ENCODE measurements at places on chromosomes 3 and 15. TPM values are rescaled to one million over a fixed set of nuclear protein-coding genes. Genes with fewer than 3 reads are reported as not detected.

DNA sequence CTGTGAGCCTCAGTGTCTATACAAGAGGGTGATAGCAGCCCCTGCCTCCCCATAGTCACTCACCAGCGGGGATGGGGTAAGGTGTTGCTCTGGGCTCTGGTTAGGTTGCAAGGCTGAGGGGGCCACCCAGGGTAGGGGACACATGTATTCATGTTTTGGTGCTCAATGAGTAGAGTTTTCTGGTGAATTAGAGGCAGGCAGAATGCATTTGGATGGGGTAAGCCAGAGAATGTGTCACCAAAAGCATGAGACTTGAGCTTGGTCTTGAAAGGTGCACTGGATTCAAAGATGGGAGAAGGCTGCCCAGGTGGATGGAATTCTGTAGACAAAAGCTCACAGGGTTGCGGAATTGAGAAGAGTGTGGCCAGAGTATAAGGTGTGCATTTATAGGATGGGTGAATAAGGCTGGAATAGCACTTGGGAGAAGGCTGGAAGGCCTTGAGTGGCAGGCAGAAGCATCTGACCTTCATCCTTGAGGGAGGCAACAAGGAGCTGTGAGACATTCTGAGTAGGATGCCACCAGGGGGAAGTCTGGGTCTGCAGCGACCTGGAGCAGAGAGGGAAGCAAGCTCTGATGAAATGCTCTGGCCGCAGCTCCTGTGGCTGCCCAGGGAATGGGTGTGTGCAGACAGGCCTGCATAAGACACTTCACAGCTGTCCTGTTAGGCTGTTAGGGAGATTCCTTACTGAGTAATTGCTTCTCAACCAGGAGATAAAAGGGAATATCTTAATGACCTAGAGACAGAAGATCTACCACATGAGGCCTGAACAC lies 149.6 kb downstream of the CHDH start:
- peaks cover 5% of the 10 kb centered on the region for H3K4me1 ChIP-seq
- peak; percentile 55 for DNase-seq
- H3K4me3 ChIP-seq, result no peak overlapping the region
- H3K36me3 ChIP-seq, result no peaks in the 10 kb centered on the region
- H3K27me3 ChIP-seq, result no peaks in the 10 kb centered on the region
- no peak overlapping the region for H3K27ac ChIP-seq

- no peak for DNase-seq
- H3K4me1 ChIP-seq, result no peaks in the 10 kb centered on the region
Observed at GRCh38 chr3:151285940-151286339, 7.6 kb upstream of the P2RY14 start.

GRCh38 chr3:36904641-36905040 lies 40.2 kb downstream of the TRANK1 start:
- H3K27me3 ChIP-seq, result no peaks in the 10 kb centered on the region
- H3K4me1 ChIP-seq, result no peaks in the 10 kb centered on the region
- no peak overlapping the region for H3K27ac ChIP-seq
- no peak overlapping the region for H3K4me3 ChIP-seq

Gene CPN2
- total RNA-seq, result not detected

DNA sequence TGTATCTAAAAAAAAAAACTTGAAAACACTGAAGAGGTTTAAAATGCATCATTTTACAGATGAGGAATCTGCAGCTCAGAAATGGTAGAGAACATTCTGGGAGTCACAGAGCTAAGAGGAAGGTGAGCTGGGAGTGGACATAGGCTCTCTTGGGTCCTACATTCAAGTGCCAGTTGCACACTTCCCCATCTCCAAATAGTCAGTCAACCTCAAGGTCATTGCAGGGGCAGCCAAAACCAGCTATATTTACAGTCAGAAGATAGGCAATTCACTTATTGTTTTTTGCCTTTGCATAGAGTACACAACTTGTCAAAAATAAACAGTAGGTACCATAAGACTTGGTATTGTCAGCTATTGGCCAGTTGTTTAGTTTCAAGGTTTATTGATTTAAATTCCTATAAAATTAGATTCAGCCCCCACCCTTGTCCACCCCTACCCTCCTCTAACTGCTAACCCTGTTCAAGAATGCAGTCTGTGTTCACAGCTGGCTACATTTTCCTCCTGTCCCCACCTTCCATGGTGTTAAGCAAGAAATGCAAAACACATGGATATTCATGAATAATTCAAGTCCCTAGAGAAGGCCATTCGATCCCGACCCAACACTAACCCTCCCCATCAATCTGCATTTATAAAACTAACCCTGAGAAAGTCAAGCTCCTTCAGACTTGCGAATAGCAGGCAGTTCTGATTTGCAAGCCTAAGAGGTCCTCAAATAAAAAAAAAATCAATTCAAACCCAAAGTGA lies 567.0 kb upstream of the MCTP2 start:
- H3K36me3 ChIP-seq, result no peaks in the 10 kb centered on the region
- no peak overlapping the region for H3K27ac ChIP-seq
- DNase-seq, result no peak

Gene GUCA1C
- not detected for total RNA-seq

- no peaks in the 10 kb centered on the region for H3K4me1 ChIP-seq
- no peaks in the 10 kb centered on the region for H3K36me3 ChIP-seq
- H3K27ac ChIP-seq, result no peak overlapping the region
- H3K27me3 ChIP-seq, result no peaks in the 10 kb centered on the region
- no peak for DNase-seq
- no peak overlapping the region for H3K4me3 ChIP-seq
Observed at GRCh38 chr3:147960786-147961185, 551.6 kb downstream of the ZIC1 start.

- no peaks in the 10 kb centered on the region for H3K4me1 ChIP-seq
- no peak overlapping the region for H3K27ac ChIP-seq
- no peak overlapping the region for H3K4me3 ChIP-seq
Observed at GRCh38 chr3:157633241-157633640, 130.0 kb upstream of the VEPH1 start.

DNA sequence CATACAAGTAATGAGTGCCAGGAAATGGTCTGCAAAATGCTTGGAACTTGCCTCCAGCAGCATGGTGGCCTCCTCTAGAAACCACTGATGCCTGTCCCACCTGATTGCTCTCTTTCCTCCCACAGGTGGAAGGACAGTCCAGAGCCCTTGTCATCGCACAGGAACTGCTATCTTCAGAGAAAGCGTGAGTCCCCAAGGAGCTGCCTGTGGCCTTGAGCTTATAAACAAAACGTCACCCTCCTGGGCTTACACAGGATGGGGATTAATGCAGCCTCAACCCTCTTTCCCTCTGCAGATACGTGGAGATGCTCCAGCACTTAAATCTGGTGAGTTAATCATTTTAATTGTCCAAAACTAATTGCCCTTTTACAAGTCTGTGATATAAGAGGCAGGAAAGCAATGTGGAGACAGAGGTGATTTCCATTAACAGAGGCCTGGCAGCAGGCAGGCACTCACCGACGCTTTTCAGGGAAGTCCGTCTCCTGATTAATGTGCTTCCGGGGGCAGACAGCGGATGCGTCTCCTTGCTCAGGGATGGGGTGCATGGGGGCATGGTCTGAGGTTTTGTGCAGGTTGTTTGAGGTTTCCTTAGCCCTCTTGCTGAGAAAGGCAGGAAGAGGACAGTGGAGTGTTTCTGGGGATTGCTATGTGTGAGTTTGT lies 61.8 kb downstream of the FGD5 start:
- H3K27me3 ChIP-seq, result no peaks in the 10 kb centered on the region
- H3K4me1 ChIP-seq, result no peaks in the 10 kb centered on the region
- DNase-seq, result no peak
- no peak overlapping the region for H3K27ac ChIP-seq
- no peak overlapping the region for H3K4me3 ChIP-seq

Gene ATP13A5
- total RNA-seq, result not detected

DNA sequence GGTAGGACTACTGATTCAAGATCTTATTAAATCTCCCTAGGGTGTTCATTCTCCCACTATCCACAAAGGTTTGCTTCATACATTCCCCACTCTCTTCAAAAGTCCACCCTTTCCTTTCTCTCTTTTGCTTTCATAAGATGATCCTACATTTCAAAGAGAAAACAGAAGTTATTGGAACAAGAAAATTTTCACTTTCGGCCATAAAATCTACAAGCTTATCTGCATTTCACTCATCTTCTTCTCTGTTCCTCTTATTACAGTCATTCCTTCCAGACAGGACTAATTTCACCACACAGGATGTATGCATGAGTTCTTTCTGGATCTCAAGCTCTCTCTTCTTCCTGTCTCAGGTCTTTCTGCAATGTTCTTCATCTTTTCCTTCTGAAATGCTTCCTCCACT lies 238.7 kb downstream of the ISL2 start:
- DNase-seq, result no peak
- no peaks in the 10 kb centered on the region for H3K27me3 ChIP-seq
- no peaks in the 10 kb centered on the region for H3K4me1 ChIP-seq
- no peak overlapping the region for H3K4me3 ChIP-seq

DNA sequence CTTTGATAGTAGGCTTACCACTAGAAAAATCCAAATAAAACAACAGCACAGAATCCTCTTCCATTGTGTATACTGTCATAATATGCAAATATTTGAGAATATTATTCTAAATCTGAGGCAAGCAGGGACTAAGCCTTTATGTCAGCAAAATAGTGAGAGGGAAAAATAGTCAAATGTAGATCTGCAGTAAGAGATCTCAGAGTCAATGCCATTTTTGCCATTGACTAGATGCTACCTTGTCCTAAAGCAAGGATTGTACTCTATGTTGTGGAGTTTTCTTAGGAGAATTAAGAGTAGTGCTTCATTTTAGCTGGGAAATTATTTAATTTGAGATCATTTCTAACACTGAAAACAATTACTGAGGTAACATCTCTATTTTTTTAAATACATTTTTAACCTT lies 50.2 kb downstream of the IQCH start:
- no peaks in the 10 kb centered on the region for H3K27me3 ChIP-seq
- no peak for DNase-seq
- no peaks in the 10 kb centered on the region for H3K36me3 ChIP-seq
- no peak overlapping the region for H3K27ac ChIP-seq
- no peak overlapping the region for H3K4me3 ChIP-seq

DNA sequence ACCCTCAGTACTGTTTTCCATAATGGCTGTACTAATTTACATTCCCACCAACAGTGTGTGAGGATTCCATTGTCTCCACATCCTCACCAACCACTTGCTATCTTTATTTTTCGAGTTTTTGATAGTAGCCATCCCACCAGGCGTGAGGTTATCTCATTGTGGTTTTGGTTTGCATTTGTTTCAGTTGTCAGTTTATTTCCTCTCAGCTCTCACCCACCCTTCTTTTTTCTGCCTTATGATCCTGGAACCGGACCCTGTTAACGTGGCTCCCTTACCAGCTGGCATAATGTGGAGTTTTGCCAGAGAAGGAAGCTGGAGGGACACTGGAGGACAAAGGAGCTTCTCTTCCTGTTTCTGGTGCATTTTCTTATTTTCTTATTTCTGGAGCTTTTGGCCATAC lies 25.1 kb upstream of the SH3GL3 start:
- H3K36me3 ChIP-seq, result no peaks in the 10 kb centered on the region
- H3K27me3 ChIP-seq, result no peaks in the 10 kb centered on the region
- no peaks in the 10 kb centered on the region for H3K4me1 ChIP-seq
- DNase-seq, result no peak
- no peak overlapping the region for H3K27ac ChIP-seq

Gene CYP8B1
- total RNA-seq, result not detected

Gene CTXN2
- not detected for total RNA-seq

DNA sequence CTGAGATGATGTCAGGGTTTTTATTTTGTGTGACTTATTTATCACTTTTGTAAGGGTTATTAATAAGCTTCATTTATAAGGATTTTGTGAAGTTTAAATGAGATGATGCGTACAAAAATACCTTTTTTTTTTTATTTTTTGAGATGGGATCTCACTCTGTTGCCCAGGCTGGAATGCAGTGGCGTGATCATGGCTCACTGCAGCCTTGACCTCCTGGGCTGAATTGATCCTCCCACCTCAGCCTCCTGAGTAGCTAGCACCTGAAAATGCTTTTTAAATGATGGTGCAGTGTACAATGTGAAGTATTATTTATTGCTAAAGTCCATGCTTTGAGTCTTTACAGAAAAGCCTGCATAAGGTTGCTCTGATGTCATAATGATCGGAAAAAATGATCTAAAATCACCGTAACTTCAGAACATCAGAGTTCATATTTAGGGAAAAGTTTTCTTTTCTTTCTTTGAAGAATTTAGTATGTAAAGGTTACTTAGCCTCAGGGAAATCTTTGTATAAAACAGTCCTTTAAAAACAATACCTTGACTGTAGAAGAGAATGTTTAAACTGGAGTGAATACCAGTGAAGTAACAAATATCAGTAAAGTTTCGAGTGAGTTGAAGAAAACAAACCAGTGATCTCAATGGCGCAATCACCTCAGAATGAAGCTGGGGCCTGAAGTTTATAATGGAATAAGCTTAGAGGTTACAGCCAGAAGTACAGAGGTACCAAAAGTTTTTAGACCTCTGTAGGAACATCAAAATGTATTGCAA lies 29.7 kb downstream of the TCF12 start:
- no peak for DNase-seq
- H3K27me3 ChIP-seq, result no peaks in the 10 kb centered on the region
- H3K27ac ChIP-seq, result no peak overlapping the region
- no peaks in the 10 kb centered on the region for H3K4me1 ChIP-seq
- H3K36me3 ChIP-seq, result no peaks in the 10 kb centered on the region
- H3K4me3 ChIP-seq, result no peak overlapping the region

GRCh38 chr3:40680685-40681657 lies 156.2 kb downstream of the ZNF621 start:
- no peaks in the 10 kb centered on the region for H3K27me3 ChIP-seq
- DNase-seq, result no peak
- peaks cover 9% of the 10 kb centered on the region for H3K4me1 ChIP-seq
- no peak overlapping the region for H3K4me3 ChIP-seq
- H3K27ac ChIP-seq, result no peak overlapping the region

Gene PEX5L
- 0.07 TPM for total RNA-seq

GRCh38 chr3:56303487-56303886 lies 164.8 kb downstream of the ERC2 start:
- no peaks in the 10 kb centered on the region for H3K4me1 ChIP-seq
- H3K4me3 ChIP-seq, result no peak overlapping the region
- no peak overlapping the region for H3K27ac ChIP-seq
- no peaks in the 10 kb centered on the region for H3K27me3 ChIP-seq
- no peak for DNase-seq
- H3K36me3 ChIP-seq, result no peaks in the 10 kb centered on the region

DNA sequence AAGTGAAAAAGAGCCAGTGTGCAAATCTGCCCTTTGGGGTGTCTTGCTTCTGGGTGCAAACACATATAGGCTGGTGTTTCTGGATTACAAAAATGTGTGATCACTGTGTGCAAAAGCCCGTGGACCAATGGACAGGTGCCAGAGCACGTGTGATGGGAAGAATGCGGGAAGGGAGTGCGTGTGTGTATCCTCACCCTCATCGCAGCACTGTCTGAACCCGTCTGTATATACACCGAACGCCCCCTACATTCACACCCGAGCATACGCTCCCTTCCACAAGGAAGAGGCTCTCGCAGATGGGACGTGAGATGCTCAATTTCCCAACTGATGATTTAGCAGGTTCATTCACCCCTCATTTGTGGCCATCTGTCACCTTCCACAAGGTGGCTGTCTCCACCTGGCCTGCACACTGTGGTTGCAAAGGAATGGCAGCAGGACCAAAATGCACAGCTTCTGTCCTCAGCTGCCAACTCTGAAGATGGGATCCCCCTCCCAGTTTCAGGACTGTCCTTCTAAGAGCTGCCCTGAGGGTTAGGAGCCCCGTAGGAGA lies 19.4 kb upstream of the SLC6A1 start:
- H3K36me3 ChIP-seq, result no peaks in the 10 kb centered on the region
- no peak for DNase-seq
- H3K27ac ChIP-seq, result no peak overlapping the region

- H3K4me1 ChIP-seq, result no peaks in the 10 kb centered on the region
- DNase-seq, result no peak
- no peak overlapping the region for H3K4me3 ChIP-seq
- no peaks in the 10 kb centered on the region for H3K27me3 ChIP-seq
- H3K27ac ChIP-seq, result no peak overlapping the region
Observed at GRCh38 chr15:100053474-100054121, 288.2 kb downstream of the ADAMTS17 start.
